ENCODE measurements at places on chromosomes 2 and 18.

GRCh38 chr2:218999881-219000568, 6.8 kb upstream of the CRYBA2 start:
- peaks cover 8% of the 10 kb centered on the region for H3K4me1 ChIP-seq
- no peak overlapping the region for H3K27ac ChIP-seq
- no peak for DNase-seq
- no peaks in the 10 kb centered on the region for H3K36me3 ChIP-seq

DNA sequence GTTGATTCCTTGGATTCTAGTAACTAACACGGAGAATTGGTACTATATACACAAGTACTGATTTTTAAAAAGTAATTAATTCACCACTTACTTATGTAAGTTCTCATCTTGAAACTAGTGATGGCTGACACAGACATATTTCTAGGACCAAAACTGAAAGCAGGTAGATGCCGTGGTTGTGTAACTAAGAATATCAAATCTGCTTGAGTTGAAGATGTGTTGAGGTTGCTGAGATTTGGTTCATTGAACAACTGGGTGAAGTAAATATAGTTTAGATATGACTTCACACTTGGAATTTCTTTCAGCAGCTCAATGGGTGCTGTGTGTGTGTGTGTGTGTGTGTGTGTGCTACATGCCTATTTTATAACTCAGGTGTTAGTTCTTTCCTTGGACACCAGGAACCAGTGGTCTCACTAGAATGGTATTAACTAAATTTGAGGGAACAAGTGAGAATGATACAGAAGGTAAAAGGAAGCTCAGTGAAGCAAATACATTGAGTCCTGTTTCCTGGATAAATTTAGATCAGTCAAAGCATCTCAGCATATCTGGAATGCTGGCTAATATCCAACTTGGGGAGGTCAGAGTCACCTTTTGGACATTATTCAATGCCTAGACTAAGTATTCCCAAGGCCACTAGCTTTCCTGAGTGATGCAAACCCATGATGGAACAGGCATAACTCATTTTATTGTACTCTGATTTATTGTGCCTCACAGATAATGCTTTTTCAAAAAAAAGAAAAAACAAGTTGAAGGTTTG, 110.7 kb upstream of the ZEB2 start:
- H3K4me1 ChIP-seq = peaks cover 6% of the 10 kb centered on the region
- peaks cover 27% of the 10 kb centered on the region for H3K27me3 ChIP-seq
- H3K27ac ChIP-seq = no peak overlapping the region

DNA sequence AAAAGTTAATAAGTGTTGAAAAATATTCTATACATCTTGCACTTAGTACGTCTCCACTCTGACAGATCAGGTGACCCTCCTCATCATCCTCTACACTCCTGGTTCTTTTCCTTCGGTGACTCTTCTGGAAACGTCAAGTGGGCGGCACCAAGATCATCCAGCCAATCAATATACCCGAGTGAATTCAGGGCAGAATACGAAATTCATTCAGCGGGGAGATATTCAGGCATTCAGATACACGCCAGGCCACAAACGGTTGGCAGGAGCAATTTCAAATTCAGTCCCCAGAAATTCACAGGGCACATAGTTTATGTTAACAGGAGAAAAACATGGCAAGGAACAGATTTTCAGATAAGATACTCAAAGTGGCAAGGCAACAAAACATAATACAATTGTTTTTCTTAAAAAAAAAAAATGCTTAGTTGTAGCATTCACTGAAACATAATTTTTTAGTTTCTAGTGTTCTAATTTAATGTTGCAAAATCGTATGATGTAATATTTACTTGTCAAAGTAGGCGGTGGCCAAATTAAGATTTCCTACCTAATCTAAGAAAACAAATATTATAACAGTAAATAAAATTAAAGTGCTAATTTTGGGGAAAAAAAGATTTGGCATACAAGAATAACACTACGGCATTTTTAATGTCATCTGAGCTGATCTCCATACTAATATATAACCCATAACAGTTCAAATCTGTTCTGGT, 4.2 kb downstream of the CLK1 start:
- H3K4me3 ChIP-seq = peak overlapping the region; percentile 66
- no peaks in the 10 kb centered on the region for H3K27me3 ChIP-seq
- H3K36me3 ChIP-seq = peaks cover 79% of the 10 kb centered on the region
- no peak for DNase-seq
- H3K4me1 ChIP-seq = peaks cover 57% of the 10 kb centered on the region

GRCh38 chr2:24986372-24986771, 14.6 kb upstream of the DNAJC27 start:
- no peaks in the 10 kb centered on the region for H3K36me3 ChIP-seq
- no peak overlapping the region for H3K4me3 ChIP-seq
- H3K4me1 ChIP-seq = no peaks in the 10 kb centered on the region
- no peak overlapping the region for H3K27ac ChIP-seq
- peaks cover 7% of the 10 kb centered on the region for H3K27me3 ChIP-seq
- DNase-seq = no peak

- no peak overlapping the region for H3K4me3 ChIP-seq
- no peaks in the 10 kb centered on the region for H3K4me1 ChIP-seq
- DNase-seq = no peak
- H3K27ac ChIP-seq = no peak overlapping the region
Measured at GRCh38 chr2:99615247-99615771, 125.5 kb upstream of the REV1 start.

GRCh38 chr2:20189299-20189931, 35.5 kb downstream of the SDC1 start:
- H3K27ac ChIP-seq = no peak overlapping the region
- H3K27me3 ChIP-seq = peaks cover 2% of the 10 kb centered on the region
- no peak overlapping the region for H3K4me3 ChIP-seq

DNA sequence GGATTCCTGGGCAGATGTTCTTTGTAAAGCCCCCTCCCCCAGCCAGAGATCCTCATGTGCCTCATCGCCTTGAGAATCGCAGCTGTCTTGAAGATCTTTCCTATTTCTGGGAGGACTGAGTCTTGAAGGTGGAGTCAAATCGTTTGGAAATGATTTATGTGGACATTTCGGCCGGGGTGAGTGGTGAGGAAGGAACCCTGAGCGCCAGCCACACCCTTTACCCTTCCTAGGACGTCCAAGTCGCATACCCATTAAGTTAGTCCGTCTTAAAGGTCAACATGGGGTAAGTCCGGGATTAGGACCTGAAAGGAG, 84.9 kb upstream of the ZCCHC2 start:
- peaks cover 17% of the 10 kb centered on the region for H3K27me3 ChIP-seq
- H3K36me3 ChIP-seq = no peaks in the 10 kb centered on the region
- no peaks in the 10 kb centered on the region for H3K4me1 ChIP-seq
- no peak overlapping the region for H3K27ac ChIP-seq
- H3K4me3 ChIP-seq = no peak overlapping the region

GRCh38 chr2:105455488-105456003, 56.7 kb upstream of the FHL2 start:
- H3K4me1 ChIP-seq = no peaks in the 10 kb centered on the region
- H3K36me3 ChIP-seq = no peaks in the 10 kb centered on the region
- no peak overlapping the region for H3K27ac ChIP-seq
- H3K4me3 ChIP-seq = no peak overlapping the region
- peaks cover 35% of the 10 kb centered on the region for H3K27me3 ChIP-seq

GRCh38 chr2:157150747-157151146, 106.8 kb upstream of the GALNT5 start:
- peaks cover 8% of the 10 kb centered on the region for H3K4me1 ChIP-seq
- no peak overlapping the region for H3K27ac ChIP-seq
- H3K27me3 ChIP-seq = peaks cover 13% of the 10 kb centered on the region
- DNase-seq = no peak
- no peaks in the 10 kb centered on the region for H3K36me3 ChIP-seq

- H3K4me1 ChIP-seq = peaks cover 55% of the 10 kb centered on the region
- no peak for DNase-seq
- peak overlapping the region; percentile 96 for H3K27ac ChIP-seq
Measured at GRCh38 chr18:22933966-22934423, 867 bp downstream of the RBBP8 start.

DNA sequence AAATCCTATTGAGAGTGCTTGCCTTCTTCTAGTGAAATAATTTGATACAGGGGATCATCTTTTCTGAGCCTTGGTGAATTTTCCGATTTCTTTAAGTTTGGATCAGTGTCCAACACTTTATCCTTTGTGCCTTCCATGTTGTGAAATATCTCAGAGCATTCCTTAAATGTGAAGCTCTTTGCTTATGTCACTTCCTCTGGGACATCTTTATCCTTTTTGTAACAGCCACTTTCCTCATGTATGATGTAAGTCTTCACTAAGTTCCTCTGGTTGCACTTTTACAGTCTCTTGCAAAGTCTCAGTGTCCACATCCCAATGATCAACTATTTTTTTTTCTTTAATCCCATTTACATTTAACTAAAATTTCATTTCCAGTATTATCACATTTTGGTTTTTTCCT, 254.2 kb downstream of the EN1 start:
- H3K27ac ChIP-seq = no peak overlapping the region
- no peaks in the 10 kb centered on the region for H3K4me1 ChIP-seq
- H3K36me3 ChIP-seq = no peaks in the 10 kb centered on the region
- H3K4me3 ChIP-seq = no peak overlapping the region
- H3K27me3 ChIP-seq = no peaks in the 10 kb centered on the region

DNA sequence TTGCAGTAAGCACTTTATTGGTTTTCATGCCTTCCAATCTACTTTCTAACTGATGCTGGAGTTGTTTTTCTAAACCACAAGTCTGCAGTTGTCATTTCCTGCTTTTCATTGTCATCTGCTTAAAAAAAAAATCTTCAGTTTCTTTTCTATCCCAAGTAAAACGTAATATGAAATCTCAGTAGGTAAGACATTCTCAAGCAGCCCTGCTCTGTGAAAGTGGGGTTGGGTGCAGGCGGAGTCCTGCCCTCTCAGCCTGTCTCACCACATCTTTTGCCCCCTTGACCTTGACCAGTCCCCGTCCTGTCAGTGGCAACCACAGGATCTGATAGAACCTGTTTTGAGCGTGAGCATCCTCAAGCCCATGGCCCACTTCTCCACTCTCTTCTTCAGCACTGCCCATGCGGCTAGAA, 80.0 kb upstream of the CPO start:
- peak; percentile 47 for DNase-seq
- no peaks in the 10 kb centered on the region for H3K36me3 ChIP-seq
- peak overlapping the region; percentile 88 for H3K27ac ChIP-seq
- H3K27me3 ChIP-seq = no peaks in the 10 kb centered on the region

DNA sequence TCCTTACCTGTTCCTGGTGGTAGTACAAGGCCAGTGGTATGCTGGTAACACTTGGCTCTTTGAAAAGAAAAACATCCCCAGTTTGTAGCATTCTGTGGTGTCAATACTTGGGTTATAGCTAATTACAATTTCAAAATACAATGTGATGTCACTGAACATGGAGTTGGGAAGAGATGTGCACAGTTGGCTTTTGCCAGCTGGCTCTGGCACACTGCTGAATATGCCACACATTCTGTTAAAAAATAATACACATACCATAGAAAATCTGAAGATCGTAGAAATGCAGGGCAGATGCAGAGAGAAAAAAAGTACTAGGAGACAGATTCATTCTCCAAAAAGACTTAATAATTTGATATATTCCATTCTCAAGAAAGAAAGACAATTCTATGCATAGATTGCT, 101.5 kb downstream of the TACR1 start:
- no peaks in the 10 kb centered on the region for H3K36me3 ChIP-seq
- H3K27me3 ChIP-seq = no peaks in the 10 kb centered on the region
- no peak for DNase-seq
- H3K4me3 ChIP-seq = no peak overlapping the region
- no peak overlapping the region for H3K27ac ChIP-seq
- peaks cover 3% of the 10 kb centered on the region for H3K4me1 ChIP-seq
